Right renal cortex interstitium (tissue), 3 donors: ENCODE measurements at places on chromosomes 13 and 19.

- DNase-seq: no peak
Measured at GRCh38 chr19:1163283-1163933, 10.7 kb downstream of the SBNO2 start.

DNA sequence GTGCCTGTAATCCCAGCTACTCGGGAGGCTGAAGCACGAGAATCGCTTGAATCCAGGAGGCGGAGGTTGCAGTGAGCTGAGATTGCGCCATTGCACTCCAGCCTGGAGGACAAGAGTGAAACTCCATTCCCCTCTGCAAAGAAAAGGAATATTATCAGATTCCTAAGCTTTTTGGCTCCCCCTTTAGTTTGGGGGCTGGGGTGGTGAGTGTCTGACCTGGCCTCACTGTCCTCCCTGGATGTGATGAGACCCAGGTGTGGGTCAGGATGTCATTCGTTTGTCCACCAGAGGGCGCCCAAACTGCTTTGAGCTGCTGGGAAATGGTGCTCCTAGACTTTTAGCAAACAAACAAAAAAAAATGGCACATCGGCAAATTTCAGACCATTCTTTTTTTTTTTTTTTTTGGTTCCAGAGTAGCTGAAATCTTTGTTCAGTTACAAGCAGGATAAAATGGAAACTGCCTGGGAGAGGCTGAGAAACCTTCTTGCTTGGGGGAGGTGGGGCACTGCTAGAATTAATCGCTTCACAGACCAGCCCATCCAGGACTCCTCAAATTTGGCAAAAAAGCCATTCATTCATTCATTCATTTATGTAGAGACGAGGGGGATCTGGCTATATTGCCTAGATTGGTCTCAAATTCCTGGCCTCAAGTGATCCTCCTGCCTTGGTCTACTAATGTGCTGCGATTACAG, 29.4 kb downstream of the SPC24 start:
- no peak for DNase-seq

- no peak for DNase-seq
Measured at GRCh38 chr13:50085063-50085462, 69.8 kb downstream of the KCNRG start.

GRCh38 chr13:107458269-107458668, 757.1 kb downstream of the LIG4 start:
- DNase-seq: no peak

GRCh38 chr13:45479661-45480060, 14.9 kb downstream of the COG3 start:
- no peak for DNase-seq
